ENCODE measurements at places on chromosomes 11 and 22. TPM values are rescaled to one million over a fixed set of nuclear protein-coding genes. Genes with fewer than 3 reads are reported as not detected.

Gene SPA17
- 10.0 TPM for total RNA-seq

Gene CALCB
- total RNA-seq: 0.17 TPM

Gene MLC1
- total RNA-seq: under 0.01 TPM

Gene RBFOX2
- total RNA-seq: 127 TPM

Gene XPNPEP3
- 9.1 TPM for total RNA-seq
